ENCODE measurements at places on chromosomes 2 and 18.

DNA sequence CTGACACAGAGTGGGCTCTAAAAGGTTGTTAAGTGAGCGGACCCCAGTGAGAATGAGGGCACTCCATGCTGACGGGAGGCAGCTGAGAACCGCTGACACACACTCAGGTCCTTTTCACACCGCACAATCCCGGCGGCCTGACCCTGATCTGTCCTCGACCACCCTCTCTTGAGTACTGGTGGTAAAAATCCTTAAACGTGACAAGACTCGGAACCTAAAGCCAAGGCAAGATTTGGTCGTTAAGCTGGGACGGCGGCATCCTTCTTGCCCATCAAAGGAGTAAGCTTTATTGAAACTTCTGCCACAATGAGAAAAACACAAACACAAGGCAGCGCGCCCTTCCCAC lies 569 bp downstream of the TMX3 start:
- peak overlapping the region; percentile 80 for H3K27ac ChIP-seq
- peak overlapping the region; percentile 96 for H3K4me3 ChIP-seq
- no peaks in the 10 kb centered on the region for H3K27me3 ChIP-seq
- peaks cover 5% of the 10 kb centered on the region for H3K4me1 ChIP-seq
- peak; percentile 25 for DNase-seq
- H3K36me3 ChIP-seq, result no peaks in the 10 kb centered on the region

- H3K27ac ChIP-seq, result no peak overlapping the region
- DNase-seq, result peak; percentile 56
- H3K4me1 ChIP-seq, result no peaks in the 10 kb centered on the region
- no peaks in the 10 kb centered on the region for H3K36me3 ChIP-seq
- no peak overlapping the region for H3K4me3 ChIP-seq
Observed at GRCh38 chr2:36380624-36381481, 25.3 kb downstream of the CRIM1 start.

DNA sequence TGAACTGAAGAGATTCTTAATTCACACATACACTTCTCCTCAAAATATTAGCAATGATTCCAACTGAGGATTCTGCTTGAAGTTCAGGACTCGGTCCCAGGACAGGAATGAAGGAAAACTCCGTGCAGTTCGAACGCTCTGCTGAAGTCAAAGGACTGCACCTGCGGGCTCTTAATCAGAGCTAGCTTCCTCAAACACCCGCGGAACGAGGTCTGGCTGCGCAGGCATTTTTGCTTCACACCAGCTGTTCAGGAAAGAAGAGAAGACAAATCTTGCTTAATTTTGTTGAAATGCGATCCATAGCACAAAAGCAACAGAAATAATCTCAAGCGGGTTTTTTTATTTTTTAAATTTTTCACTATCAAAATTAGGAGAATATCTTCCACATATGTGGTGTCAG lies 175.6 kb downstream of the LAMA1 start:
- H3K27ac ChIP-seq, result no peak overlapping the region
- no peaks in the 10 kb centered on the region for H3K4me1 ChIP-seq
- H3K27me3 ChIP-seq, result no peaks in the 10 kb centered on the region
- H3K4me3 ChIP-seq, result no peak overlapping the region
- H3K36me3 ChIP-seq, result peaks cover 6% of the 10 kb centered on the region

- H3K36me3 ChIP-seq, result no peaks in the 10 kb centered on the region
- DNase-seq, result no peak
- no peaks in the 10 kb centered on the region for H3K27me3 ChIP-seq
- H3K4me1 ChIP-seq, result no peaks in the 10 kb centered on the region
- no peak overlapping the region for H3K27ac ChIP-seq
Observed at GRCh38 chr2:8433390-8433789, 248.5 kb upstream of the ID2 start.

GRCh38 chr2:132489150-132489549 lies 72.5 kb downstream of the GPR39 start:
- H3K27me3 ChIP-seq, result no peaks in the 10 kb centered on the region
- no peak overlapping the region for H3K4me3 ChIP-seq
- H3K4me1 ChIP-seq, result no peaks in the 10 kb centered on the region
- H3K27ac ChIP-seq, result no peak overlapping the region
- no peak for DNase-seq
- no peaks in the 10 kb centered on the region for H3K36me3 ChIP-seq

- H3K4me3 ChIP-seq, result no peak overlapping the region
- no peak overlapping the region for H3K27ac ChIP-seq
- DNase-seq, result no peak
- H3K4me1 ChIP-seq, result no peaks in the 10 kb centered on the region
- H3K36me3 ChIP-seq, result no peaks in the 10 kb centered on the region
- H3K27me3 ChIP-seq, result no peaks in the 10 kb centered on the region
Observed at GRCh38 chr18:69718912-69719547, 228.6 kb downstream of the CD226 start.

DNA sequence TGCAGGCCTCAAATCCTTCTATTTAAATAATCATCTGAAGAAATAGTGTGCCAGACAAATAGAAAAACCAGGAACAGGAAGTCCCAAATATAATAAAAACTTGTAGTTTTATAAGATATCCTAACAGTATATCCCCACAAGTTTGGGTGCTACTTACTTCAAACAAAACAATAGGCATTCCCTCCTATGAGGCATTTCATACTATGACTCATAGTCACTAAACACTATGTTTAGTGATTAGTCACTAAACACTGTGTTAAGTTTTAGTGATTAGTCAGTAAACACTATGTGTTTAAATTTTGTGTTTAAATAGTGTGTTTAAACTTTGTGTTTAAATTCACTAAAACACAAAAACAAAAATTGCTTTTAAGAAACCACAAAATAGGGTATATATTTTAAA lies 407.0 kb upstream of the CDH19 start:
- H3K4me1 ChIP-seq, result no peaks in the 10 kb centered on the region
- no peaks in the 10 kb centered on the region for H3K27me3 ChIP-seq
- no peak for DNase-seq

GRCh38 chr18:61079714-61080113 lies 253.5 kb upstream of the CDH20 start:
- H3K36me3 ChIP-seq, result no peaks in the 10 kb centered on the region
- no peak overlapping the region for H3K4me3 ChIP-seq
- no peaks in the 10 kb centered on the region for H3K27me3 ChIP-seq
- H3K27ac ChIP-seq, result no peak overlapping the region

GRCh38 chr2:187453078-187453641 lies 5.1 kb upstream of the CALCRL start:
- H3K4me1 ChIP-seq, result no peaks in the 10 kb centered on the region
- H3K27ac ChIP-seq, result no peak overlapping the region
- no peak for DNase-seq
- no peak overlapping the region for H3K4me3 ChIP-seq
- H3K36me3 ChIP-seq, result no peaks in the 10 kb centered on the region

GRCh38 chr2:72759755-72760154 lies 66.1 kb downstream of the EXOC6B start:
- H3K36me3 ChIP-seq, result no peaks in the 10 kb centered on the region
- H3K27ac ChIP-seq, result no peak overlapping the region
- H3K4me3 ChIP-seq, result no peak overlapping the region

GRCh38 chr2:162490052-162490717 lies 146.3 kb downstream of the GCA start:
- H3K4me1 ChIP-seq, result no peaks in the 10 kb centered on the region
- DNase-seq, result no peak
- no peak overlapping the region for H3K4me3 ChIP-seq
- no peaks in the 10 kb centered on the region for H3K36me3 ChIP-seq
- H3K27me3 ChIP-seq, result no peaks in the 10 kb centered on the region

- no peaks in the 10 kb centered on the region for H3K27me3 ChIP-seq
- no peak within 1 kb of the TSS for H3K4me3 ChIP-seq
- no peaks in the 10 kb centered on the region for H3K36me3 ChIP-seq
Observed at GRCh38 chr2:165203689-165204559, at the start of gene SCN3A. Gene SCN3A, minus strand, starts transcription at chr2:165204050. Its CDS starts 27,656 bp downstream, at chr2:165176394.

- peak overlapping the region; percentile 84 for H3K27ac ChIP-seq
- H3K4me3 ChIP-seq, result no peak overlapping the region
- no peaks in the 10 kb centered on the region for H3K36me3 ChIP-seq
- DNase-seq, result no peak
- peaks cover 11% of the 10 kb centered on the region for H3K4me1 ChIP-seq
Observed at GRCh38 chr2:68766376-68766845, 31.8 kb downstream of the ARHGAP25 start.

GRCh38 chr18:57803103-57803969 lies at the start of gene ATP8B1:
Gene ATP8B1, minus strand, starts transcription at chr18:57803315. Its CDS starts 71,508 bp downstream, at chr18:57731807.
- no peaks in the 10 kb centered on the region for H3K36me3 ChIP-seq
- peak within 1 kb of the TSS; percentile 86 for H3K4me3 ChIP-seq
- H3K27me3 ChIP-seq, result no peaks in the 10 kb centered on the region
- H3K4me1 ChIP-seq, result peaks cover 16% of the 10 kb centered on the region
- DNase-seq, result peak; percentile 98

DNA sequence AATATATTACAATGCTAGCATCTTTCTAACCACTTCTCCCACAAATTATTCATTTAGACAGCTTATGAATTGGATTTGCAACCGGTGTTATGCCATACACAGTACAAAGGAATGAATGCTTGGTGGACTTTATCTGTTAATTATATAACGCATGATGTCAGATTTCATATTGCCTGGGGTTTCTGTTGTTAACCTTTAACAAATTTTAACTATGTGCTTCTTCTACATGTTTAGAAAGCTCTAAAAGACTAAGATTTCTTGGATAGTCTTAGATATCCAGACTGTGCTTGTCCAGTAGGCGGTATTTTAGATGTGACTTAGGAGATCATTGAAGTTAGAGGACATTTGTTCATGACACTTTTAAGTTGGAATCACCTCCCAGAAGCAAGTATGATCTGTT lies 976.3 kb downstream of the TMEM182 start:
- H3K4me1 ChIP-seq, result no peaks in the 10 kb centered on the region
- H3K4me3 ChIP-seq, result no peak overlapping the region
- H3K27me3 ChIP-seq, result no peaks in the 10 kb centered on the region
- H3K27ac ChIP-seq, result no peak overlapping the region
- no peaks in the 10 kb centered on the region for H3K36me3 ChIP-seq

- H3K27me3 ChIP-seq, result no peaks in the 10 kb centered on the region
- no peak overlapping the region for H3K4me3 ChIP-seq
- H3K27ac ChIP-seq, result no peak overlapping the region
- DNase-seq, result no peak
- no peaks in the 10 kb centered on the region for H3K4me1 ChIP-seq
Observed at GRCh38 chr2:173644146-173644545, 289.5 kb downstream of the CDCA7 start.

- H3K27me3 ChIP-seq, result no peaks in the 10 kb centered on the region
- no peaks in the 10 kb centered on the region for H3K36me3 ChIP-seq
- no peak overlapping the region for H3K27ac ChIP-seq
- no peak overlapping the region for H3K4me3 ChIP-seq
- H3K4me1 ChIP-seq, result no peaks in the 10 kb centered on the region
Observed at GRCh38 chr2:224175538-224175937, 136.5 kb upstream of the SERPINE2 start.

GRCh38 chr2:232896111-232896510 lies 26.0 kb downstream of the SNORC start:
- H3K27ac ChIP-seq, result no peak overlapping the region
- H3K27me3 ChIP-seq, result no peaks in the 10 kb centered on the region
- no peak for DNase-seq

- no peaks in the 10 kb centered on the region for H3K4me1 ChIP-seq
- no peak overlapping the region for H3K4me3 ChIP-seq
Observed at GRCh38 chr2:213995400-213996105, 415.3 kb upstream of the VWC2L start.

All from Peyer's patch (tissue), 4 donors.